Activated CD4-positive, alpha-beta T cell treated with anti-CD3 and anti-CD28 coated beads for 1 hour (primary cell): ENCODE measurements at places on chromosomes 6 and 20.

DNA sequence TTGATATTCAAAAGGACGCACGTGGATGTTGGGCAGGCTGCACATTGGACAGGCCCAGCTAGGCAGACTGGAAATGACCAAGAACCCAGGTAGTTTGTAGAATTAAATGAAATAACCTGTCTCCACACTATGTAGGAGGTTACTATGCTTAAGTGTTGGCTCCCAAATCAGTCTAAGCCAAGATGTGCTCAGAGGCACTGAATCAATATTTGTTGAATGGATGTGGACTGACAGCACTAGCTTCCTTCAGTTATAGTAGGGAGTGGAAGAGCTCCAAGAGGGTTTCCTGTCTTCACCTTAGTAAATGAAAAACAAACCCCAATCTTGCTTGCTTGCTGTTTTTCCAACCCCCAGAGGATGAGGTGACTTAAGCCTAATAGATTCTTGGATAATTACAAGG is 180.5 kb downstream of the JARID2 start:
- DNase-seq, result no peak

- DNase-seq, result no peak
These were observed 32.8 kb downstream of the CD40 start for GRCh38 chr20:46150943-46151342.

GRCh38 chr20:60046011-60046413 is 87.8 kb downstream of the CDH26 start:
- no peak for DNase-seq

GRCh38 chr20:37220731-37221130 is 40.9 kb downstream of the GHRH start:
- DNase-seq, result no peak

DNA sequence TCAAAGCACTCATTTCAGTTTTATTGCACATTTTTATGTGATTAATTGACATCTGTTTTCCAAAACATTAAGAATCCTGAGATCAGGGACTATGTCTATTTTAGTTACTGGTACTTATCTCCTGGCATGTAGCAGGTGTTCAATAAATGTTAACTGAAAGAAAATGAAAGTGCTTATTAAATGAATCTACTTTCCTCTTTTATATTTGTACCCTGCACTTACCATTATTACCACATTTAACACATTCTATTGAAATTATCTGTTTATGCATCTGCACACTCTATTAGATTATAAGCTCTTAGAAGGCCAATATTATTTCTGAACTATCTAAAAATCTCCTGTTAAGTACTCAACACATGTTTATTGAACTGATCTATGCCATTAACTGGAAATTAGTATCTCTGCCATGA is 131.9 kb downstream of the EPM2A start:
- no peak for DNase-seq

DNA sequence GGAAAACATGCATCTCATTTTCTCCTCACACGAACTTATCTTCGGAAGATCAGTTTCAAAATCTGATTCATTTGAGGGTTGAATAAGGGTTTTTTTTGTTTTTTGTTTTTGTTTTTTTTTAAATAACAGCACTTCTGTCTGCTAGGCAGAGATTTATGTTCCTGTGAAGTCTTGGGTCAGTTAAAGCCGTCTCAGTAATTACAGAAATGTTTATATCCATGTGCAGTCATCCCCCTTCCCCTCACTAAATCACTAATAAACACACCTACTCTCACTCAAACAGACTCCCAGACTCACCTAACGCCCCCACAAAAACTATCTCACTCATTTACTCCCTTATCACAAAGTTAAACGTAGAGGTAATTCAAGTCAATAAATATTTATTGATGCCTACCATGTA is 214.2 kb upstream of the SUPT3H start:
- DNase-seq, result no peak

DNA sequence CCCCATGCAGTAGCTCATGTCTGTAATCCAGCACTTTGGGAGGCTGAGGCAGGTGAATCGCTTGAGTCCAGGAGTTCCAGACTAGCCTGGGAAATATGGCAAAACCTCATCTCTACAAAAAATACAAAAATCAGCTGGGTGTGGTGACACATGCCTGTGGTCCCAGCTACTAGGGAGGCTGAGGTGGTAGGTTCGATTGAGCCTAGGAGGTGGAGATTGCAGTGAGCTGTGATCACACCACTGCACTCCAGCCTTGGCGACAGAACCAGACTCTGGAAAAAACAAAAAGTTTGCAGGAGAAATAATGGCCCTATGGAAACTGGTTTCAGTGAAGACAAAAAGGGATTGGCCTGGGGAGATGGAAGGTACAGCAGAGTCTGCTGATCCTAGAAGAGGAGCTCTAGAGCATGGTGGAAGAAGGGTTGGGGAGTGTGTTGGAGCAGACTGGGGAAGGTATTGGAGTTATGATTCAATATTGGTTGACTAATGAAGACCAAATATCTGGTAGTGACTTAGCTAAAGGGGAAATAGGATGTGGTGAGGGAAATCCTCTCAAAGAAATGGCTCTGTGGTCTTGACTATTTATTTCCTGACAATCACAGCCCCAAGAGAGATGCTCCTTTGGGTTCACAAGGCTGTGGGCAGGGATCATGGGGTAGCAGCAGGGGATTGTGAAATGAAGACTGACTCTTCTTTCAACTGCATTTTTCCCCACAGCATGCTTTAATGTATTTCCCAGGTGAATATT is 281.9 kb downstream of the UTRN start:
- no peak for DNase-seq
